Naive thymus-derived CD8-positive, alpha-beta T cell (primary cell): ENCODE measurements at places on chromosomes 7 and 10. TPM values are rescaled to one million over a fixed set of nuclear protein-coding genes. Genes with fewer than 3 reads are reported as not detected.
A peak's percentile ranks its signal among the peaks of the same experiment; 100 is the strongest.

DNA sequence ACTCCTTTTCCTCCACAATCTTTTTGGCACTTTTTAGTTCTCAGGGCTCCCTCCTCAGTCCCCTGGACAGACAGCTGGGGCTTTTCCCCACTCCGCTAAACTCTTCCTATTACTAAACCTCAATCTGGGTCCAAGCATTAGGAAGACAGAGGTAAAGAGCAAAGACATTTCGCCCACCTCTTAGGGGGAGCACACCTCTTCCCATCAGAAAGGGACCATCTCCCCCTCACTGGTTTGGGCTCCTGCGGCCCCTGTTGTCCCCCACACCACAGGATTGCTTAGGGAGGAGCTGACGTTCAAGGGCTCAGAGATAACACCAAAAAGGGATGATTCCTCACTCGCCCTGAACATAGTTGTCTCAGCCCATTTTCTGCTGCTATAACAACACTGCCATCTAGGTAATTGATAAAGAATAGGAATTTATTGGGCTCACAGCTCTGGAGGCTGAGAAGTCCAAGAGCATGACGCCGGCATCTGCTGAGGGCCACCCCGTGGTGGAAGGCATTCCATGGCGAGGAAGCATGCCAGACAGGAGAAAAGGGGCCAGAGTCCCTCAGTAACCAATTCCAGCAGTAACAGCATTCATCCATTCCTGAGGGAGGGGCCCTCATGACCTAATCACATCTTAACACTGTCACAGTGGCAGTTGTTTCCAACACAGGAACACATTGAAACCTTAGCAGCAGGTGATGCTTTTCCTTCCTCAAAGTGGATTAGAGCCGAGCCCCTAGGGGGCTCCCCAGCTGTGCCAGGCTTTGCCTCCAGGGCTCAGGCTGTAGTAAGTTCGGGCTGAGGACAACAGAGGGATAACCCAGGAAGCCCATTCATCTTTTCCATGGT is 209.6 kb downstream of the EBF3 start:
- no peak overlapping the region for H3K4me3 ChIP-seq
- H3K27ac ChIP-seq, result no peak overlapping the region
- peaks cover 48% of the 10 kb centered on the region for H3K36me3 ChIP-seq
- peaks cover 14% of the 10 kb centered on the region for H3K4me1 ChIP-seq

- no peak for DNase-seq
- H3K36me3 ChIP-seq, result no peaks in the 10 kb centered on the region
- no peak overlapping the region for H3K4me3 ChIP-seq
- peaks cover 2% of the 10 kb centered on the region for H3K27me3 ChIP-seq
- H3K27ac ChIP-seq, result no peak overlapping the region
- H3K4me1 ChIP-seq, result peaks cover 11% of the 10 kb centered on the region
Observed at GRCh38 chr10:103578782-103579382, 85.4 kb downstream of the NEURL1 start.

GRCh38 chr7:39882148-39882784 is 67.8 kb upstream of the CDK13 start:
- no peak for DNase-seq
- H3K4me1 ChIP-seq, result no peaks in the 10 kb centered on the region
- H3K4me3 ChIP-seq, result no peak overlapping the region
- H3K27me3 ChIP-seq, result peaks cover 13% of the 10 kb centered on the region

GRCh38 chr7:93055543-93056107 is 62.2 kb downstream of the SAMD9 start:
- no peaks in the 10 kb centered on the region for H3K36me3 ChIP-seq
- H3K4me1 ChIP-seq, result peaks cover 8% of the 10 kb centered on the region
- H3K27ac ChIP-seq, result no peak overlapping the region
- peaks cover 2% of the 10 kb centered on the region for H3K27me3 ChIP-seq
- DNase-seq, result no peak

GRCh38 chr7:24896031-24896501 is 83.9 kb downstream of the OSBPL3 start:
- H3K27ac ChIP-seq, result peak overlapping the region; percentile 60
- no peak for DNase-seq
- H3K4me1 ChIP-seq, result peaks cover 32% of the 10 kb centered on the region
- H3K4me3 ChIP-seq, result no peak overlapping the region
- H3K36me3 ChIP-seq, result peaks cover 10% of the 10 kb centered on the region

DNA sequence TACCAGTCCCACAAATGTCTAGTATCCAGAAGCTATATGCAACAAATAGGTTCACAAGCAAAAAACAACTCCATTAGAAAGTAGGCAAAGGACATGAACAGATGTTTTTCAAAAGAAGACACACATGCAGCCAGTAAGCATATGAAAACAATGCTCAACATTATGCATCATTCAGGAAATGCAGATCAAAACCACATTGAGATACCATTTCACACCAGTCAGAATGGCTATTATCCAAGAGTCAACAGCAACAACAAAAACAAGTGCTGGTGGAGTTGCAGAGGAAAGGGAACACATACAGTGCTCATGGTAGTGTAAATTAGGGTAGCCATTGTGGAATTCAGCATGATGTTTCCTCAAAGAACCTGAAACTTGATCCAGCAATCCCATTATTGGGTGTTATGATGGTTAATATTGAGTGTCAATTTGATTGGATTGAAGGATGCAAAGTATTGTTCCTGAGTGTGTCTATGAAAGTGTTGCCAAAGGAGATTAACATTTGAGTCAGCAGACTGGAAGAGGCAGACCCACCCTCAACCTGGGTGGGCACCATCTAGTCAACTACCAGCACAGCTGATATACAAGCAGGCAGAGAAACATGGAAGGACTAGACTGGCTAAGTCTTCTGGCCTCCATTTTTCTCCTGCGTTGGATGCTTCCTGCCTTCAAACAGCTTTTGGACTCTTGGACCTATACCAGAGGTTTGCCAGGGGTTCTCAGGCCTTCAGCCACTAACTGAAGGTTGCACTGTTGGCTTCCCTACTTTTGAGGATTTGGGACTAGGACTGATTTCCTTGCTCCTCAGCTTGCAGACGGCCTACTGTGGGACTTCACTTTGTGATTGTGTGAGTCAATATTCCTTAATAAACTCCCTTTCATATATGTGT is 218.4 kb upstream of the SEMA3D start:
- no peak overlapping the region for H3K27ac ChIP-seq
- no peak overlapping the region for H3K4me3 ChIP-seq
- DNase-seq, result no peak
- H3K27me3 ChIP-seq, result no peaks in the 10 kb centered on the region
- H3K4me1 ChIP-seq, result no peaks in the 10 kb centered on the region
- H3K36me3 ChIP-seq, result no peaks in the 10 kb centered on the region

GRCh38 chr7:577741-578370 is 58.2 kb upstream of the PDGFA start:
- peaks cover 32% of the 10 kb centered on the region for H3K36me3 ChIP-seq
- H3K4me1 ChIP-seq, result no peaks in the 10 kb centered on the region
- no peak overlapping the region for H3K27ac ChIP-seq
- H3K4me3 ChIP-seq, result no peak overlapping the region

- no peaks in the 10 kb centered on the region for H3K36me3 ChIP-seq
- no peak overlapping the region for H3K4me3 ChIP-seq
- peaks cover 4% of the 10 kb centered on the region for H3K27me3 ChIP-seq
- no peak for DNase-seq
- no peaks in the 10 kb centered on the region for H3K4me1 ChIP-seq
- no peak overlapping the region for H3K27ac ChIP-seq
Observed at GRCh38 chr10:43892062-43892770, 243.5 kb upstream of the ZNF32 start.

DNA sequence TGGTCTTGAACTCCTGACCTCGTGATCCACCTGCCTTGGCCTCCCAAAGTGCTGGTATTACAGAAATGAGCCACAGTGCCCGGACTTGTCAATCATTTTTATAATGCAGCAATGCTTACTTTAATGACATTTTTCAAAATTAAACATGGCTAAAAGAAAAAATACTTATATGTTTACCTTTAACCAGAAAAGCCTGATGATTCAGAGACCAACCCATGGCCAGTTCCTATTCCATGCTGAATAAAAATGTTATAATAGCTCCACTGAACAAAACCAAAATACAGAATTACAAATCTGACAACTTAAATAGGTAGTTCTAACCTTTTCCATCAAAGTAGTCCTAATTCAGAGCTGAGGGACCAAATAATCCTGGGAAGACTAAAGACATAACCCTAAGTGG is 21.6 kb downstream of the ZNF438 start:
- peaks cover 5% of the 10 kb centered on the region for H3K36me3 ChIP-seq
- no peak overlapping the region for H3K4me3 ChIP-seq
- H3K4me1 ChIP-seq, result peaks cover 13% of the 10 kb centered on the region
- DNase-seq, result no peak
- no peak overlapping the region for H3K27ac ChIP-seq
- H3K27me3 ChIP-seq, result no peaks in the 10 kb centered on the region

DNA sequence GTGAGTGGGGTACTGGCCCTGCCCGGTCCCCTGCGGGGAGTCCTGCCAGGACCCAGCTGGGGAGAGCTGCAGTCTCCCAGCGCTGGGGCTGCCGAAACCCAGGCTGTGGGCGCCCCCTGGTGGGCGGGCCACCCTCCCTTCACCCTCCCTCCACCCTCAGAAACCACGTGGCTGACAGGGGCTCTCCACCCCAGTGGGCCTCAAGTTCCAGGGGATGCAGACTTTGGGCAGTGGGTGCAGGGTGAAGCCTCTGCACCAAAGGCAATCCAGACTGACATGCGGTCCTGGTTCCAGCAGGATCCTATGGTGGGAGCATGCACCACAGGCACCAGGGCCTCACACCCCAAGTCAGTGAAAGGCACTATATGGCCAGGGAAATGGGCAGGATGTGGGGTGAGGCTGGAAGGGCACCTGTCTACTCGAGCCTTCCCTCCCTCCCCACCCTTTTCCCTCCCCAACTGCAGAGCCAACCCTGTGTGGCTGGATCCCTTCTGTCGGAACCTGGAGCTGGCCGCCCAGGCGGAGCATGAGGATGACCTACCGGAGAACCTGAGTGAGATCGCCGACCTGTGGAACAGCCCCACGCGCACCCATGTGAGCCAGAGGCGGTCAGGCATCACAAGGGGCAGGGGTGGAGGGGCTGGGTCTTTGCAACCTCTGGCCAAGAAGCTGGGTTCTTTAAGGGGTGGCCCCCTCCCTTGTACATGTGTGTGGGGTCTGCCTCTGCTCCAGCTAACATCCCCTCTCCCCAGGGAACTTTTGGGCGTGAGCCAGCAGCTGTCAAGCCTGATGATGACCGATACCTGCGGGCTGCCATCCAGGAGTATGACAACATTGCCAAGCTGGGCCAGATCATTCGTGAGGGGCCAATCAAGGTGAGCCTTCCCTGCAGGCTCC is 38.8 kb downstream of the PSAP start:
- H3K4me3 ChIP-seq, result no peak overlapping the region
- no peaks in the 10 kb centered on the region for H3K36me3 ChIP-seq
- H3K27ac ChIP-seq, result peak overlapping the region; percentile 24
- no peaks in the 10 kb centered on the region for H3K4me1 ChIP-seq
- H3K27me3 ChIP-seq, result no peaks in the 10 kb centered on the region
- peak; percentile 82 for DNase-seq

GRCh38 chr10:127117125-127117524 is 79.3 kb downstream of the INSYN2A start:
- no peaks in the 10 kb centered on the region for H3K4me1 ChIP-seq
- H3K4me3 ChIP-seq, result no peak overlapping the region
- no peak overlapping the region for H3K27ac ChIP-seq
- DNase-seq, result no peak
- peaks cover 4% of the 10 kb centered on the region for H3K36me3 ChIP-seq

DNA sequence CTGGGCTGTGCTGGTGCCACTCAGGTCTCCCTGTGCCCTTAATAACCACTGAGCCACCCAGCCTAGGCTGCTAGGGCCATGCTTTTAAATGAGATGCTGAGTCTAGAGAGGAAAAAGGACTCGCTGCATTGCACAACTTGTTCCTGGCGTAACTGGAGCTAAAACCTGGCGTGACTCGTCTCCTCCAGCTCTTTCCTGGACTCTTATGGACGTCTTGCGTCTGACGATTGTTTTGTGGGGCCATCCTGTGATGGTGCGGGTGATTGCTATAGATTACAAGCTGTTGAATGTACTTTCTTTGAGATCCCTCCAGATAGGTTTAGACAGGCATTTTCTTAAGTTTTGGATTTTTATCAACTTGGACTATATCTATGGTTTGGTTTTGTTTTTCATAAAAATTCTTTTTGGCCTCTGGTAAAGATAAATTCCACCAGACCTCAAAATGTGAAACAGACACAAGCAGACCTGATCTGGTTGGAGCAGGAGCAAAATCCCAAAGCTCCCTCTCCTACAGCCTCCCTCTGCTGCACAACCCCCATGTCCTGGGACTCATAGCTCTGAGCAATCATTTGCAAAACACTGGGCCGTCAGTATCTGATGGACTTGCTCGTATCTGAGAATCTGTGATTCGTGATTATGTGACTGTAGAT is 230.3 kb downstream of the ARHGAP12 start:
- no peak for DNase-seq
- H3K27ac ChIP-seq, result no peak overlapping the region
- no peaks in the 10 kb centered on the region for H3K36me3 ChIP-seq
- peaks cover 8% of the 10 kb centered on the region for H3K27me3 ChIP-seq

GRCh38 chr10:69428165-69428564 is 11.4 kb upstream of the TACR2 start:
- peaks cover 52% of the 10 kb centered on the region for H3K4me1 ChIP-seq
- no peak for DNase-seq
- peak overlapping the region; percentile 76 for H3K27ac ChIP-seq
- no peak overlapping the region for H3K4me3 ChIP-seq
- no peaks in the 10 kb centered on the region for H3K27me3 ChIP-seq
- H3K36me3 ChIP-seq, result no peaks in the 10 kb centered on the region

DNA sequence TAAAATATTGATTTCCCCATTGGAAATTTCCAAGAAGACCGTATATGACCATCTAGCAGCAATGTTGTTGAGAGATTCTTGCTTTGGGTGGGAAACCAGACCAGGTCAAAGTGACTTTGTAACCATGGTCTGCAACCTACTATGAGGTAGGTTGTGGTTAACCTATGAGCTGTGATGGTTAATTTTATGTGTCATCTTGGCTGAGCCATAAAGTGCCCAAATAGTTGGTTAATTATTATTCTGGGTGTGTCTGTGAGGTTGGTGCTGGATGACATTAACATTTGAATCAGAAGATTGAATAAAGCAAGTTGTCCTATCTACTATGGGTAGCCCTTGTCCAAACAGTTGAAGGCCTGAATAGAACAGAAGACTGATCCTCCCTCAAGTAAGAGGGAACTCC is 18.3 kb upstream of the RALA start:
- peaks cover 3% of the 10 kb centered on the region for H3K27me3 ChIP-seq
- H3K4me1 ChIP-seq, result peaks cover 49% of the 10 kb centered on the region
- no peak overlapping the region for H3K4me3 ChIP-seq
- no peak overlapping the region for H3K27ac ChIP-seq
- H3K36me3 ChIP-seq, result peaks cover 11% of the 10 kb centered on the region

DNA sequence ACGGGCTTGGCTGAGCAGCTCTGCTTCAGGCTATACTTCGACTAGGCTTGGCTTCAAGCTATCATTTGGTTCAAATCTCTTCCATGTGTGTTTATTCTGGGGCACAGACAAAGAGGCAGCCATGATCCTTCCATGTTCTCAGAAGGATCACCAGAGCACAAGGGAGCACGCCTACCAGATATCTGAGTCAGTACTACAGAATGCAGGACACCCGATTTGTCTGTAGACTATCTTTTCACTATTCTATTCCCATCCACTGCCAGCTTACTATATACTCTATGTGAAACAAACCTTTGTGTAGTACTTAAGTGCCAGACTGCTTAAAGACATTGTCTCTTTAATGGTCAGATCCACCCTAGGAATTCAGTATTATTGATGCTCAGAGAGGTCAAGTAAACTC is 35.1 kb downstream of the CH25H start:
- no peak for DNase-seq
- H3K36me3 ChIP-seq, result no peaks in the 10 kb centered on the region
- H3K4me3 ChIP-seq, result no peak overlapping the region
- no peak overlapping the region for H3K27ac ChIP-seq
- H3K27me3 ChIP-seq, result peaks cover 9% of the 10 kb centered on the region

The SPDYE1 gene
- not detected for total RNA-seq

The ATP5MK gene
- total RNA-seq, result 140 TPM

The CRPPA gene
- total RNA-seq, result 1.6 TPM

The SHH gene
- not detected for total RNA-seq
